Left hindlimb (tissue), 1 donor: ENCODE measurements at places on chromosomes 5 and 9.

DNA sequence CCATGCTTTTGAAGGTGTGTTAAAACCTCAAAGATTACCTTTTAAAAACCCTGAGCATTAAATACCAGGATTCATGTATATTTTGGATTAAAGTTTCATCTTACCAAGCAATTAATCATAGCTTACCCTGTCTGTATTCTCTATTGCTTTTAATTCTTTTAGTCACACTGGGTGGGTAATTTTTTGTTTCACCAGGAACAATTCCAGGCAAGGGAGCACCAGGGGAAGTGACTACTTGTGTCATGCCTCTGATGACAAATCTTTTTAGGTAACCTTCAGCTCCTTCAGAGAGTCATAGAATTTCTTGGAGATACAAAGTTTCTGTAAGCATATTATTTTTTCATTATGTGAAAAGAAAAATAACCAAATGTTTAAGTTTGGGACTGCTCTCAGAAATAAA, 33.4 kb upstream of the ANXA1 start:
- no peak for DNase-seq

DNA sequence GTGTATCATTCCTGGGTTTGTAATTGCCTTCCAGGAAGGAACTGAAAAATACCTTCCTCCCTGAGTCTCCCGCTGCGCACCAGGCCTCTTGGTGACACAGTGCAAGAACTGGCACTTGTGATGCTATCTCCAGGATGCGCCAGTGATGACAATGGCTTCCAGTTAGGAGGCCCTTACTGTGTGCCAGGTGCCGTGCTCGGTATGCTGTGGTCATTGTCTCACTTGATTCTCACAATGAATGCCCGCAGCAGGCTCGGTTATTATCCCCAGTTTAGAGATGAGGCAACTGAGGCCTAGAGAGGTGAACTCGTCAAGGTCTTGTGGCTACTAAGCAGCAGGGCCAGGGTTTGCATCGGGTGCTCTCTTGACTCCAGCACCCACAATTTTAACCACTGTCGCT, 31.5 kb upstream of the SLC2A8 start:
- DNase-seq: no peak

- DNase-seq: no peak
Measured at GRCh38 chr5:154485096-154485491, 7.1 kb upstream of the HAND1 start.

- DNase-seq: no peak
Measured at GRCh38 chr9:126755317-126755875, 49.4 kb upstream of the ZBTB43 start.

DNA sequence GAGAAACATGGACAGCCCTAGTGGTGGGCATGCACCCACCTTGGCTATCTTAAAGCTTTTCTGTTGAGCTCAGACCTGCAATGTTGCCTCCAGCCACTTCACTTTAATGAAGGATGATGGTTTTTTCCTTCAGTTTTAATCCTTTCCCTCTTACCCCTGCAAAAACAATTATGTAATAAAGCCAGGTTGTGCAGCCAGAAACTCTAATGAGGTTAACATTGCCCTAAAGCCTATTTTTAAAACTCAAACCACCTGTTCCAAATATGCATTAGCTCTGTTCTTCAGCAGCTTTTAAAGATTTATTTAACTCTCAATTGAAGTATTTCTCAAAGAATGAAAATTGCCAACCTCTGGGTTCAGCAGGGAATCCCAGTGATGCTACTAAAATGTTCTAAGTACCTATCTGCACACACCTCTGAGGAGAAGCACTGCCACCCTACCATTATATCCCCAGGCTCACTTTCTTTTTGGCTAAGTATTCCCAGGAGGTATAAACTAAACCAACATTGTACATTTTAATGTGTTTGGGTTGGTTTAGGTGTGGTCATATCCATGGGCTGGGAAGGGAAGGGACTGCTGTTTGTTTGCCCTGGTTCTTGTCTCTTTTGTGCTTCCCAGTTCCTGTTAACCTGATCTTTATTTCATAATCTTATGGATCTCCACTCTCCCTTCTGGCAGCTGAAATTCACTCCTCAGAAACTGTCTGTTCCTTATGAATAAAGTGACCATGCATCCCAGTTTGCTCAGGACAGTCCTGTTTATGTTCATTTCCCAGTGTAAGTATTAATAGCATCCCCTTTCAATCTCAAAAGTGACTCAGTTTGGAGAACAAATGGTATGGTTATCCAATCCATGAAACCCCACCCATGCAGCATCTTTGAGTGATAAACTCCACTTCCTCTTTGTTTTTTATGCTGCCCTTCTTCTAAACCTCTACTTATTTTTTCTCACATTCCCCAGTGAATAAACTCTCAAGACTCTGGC, 251.7 kb downstream of the RAB3C start:
- peak; percentile 39 for DNase-seq

DNA sequence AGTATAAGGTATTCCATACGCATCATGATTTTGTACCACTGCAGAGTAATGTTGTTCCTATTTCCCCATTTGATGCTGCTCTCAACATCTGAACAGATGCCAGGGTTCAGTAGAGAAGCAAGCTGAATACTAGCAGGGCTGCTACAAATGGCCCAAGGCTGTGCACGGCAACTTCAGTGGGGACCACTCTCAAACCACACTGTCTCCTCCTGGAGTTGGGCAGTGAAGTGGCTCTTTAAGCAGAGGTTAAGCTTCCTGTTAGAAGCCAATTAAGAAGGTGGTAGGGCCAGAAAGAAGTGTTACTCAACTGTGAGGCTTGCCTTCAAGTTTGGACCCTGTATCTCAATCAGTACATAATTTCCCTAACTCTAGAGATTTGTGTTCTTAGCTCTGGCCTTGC, 32.0 kb downstream of the TMEM245 start:
- no peak for DNase-seq

GRCh38 chr5:36496471-36496870, 109.9 kb upstream of the SLC1A3 start:
- no peak for DNase-seq

GRCh38 chr9:90124961-90125360, 517.7 kb downstream of the DIRAS2 start:
- peak; percentile 64 for DNase-seq

GRCh38 chr9:109476642-109477257, 21.4 kb downstream of the PTPN3 start:
- DNase-seq: no peak

DNA sequence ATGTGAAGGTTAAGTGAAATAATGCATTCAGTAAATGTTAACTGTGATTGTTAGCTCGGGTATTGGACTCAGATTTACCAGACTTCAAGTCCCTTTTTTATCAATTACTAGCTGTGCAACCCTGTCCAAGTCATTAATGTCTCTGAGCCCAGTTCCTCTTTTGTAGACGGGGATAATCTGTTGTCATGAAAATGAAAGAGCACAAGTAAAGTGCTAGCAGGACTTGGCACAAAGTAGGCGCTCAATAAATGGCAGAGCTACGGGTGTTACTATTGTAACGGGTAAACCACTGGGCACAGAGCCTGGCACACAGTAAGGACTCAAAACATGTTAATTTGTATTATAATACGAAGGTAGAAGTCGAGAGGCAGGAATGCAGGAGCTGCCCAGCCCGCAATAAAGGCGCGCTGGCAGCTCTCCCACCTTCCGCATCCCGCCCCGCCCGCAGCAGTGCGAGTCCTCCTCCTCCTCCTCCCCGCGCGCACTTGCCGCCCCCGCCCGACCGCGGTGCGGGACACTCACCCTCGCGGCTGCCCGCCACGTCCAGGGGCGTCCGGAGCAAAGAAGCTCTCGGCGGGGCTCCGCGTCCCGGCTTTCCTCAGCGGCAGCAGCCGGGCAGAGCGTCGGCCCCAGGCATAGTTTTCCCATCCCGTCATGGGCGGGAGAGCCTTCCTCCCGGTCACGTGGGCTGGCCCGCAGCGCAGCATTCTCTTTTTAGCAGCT, at the start of gene C1QTNF2:
Gene C1QTNF2, minus strand, starts transcription at position 637 of the 723 bp plus-strand sequence. CDS start 15,615 bp downstream, outside the sequence.
- peak; percentile 86 for DNase-seq

GRCh38 chr5:31113666-31114350, 79.7 kb upstream of the CDH6 start:
- DNase-seq: no peak

DNA sequence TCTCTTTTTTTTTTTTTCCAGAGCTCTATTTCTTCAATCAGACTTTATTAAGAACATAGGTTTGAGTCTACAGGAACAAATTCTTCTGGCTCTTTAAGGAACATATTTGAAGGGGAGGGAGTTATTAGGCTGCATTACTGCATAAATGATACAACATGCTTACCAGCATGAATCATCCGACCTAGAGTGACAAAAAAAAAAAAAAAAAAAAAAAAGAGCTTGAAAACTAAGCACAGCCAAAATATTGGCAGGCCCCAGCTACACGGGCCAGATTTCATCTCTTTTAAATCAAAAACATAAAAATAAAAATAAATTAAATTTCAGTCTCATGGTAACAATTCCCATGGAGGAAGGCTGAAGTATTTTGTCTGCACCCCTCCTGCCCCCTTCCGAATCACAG, 26.3 kb downstream of the MSX2 start:
- DNase-seq: no peak

DNA sequence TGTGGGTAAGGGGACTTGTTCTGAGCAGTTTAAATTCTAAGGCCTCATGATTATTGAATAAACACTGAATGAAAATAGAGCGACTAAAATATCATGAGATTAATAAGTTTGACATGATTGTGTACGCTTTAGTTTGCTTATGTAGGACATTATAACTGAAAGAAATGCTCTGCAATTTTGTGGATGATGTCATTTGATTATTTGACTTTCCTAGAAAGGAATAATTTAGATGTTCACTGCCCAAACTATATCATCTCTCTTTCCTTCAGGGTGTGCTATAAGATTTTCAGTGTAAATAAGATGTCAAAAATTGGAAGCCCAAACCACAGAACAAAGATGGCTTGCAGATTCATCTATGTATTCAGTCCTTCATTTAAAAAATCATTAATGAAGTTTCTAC, 115.7 kb upstream of the MTAP start:
- no peak for DNase-seq

GRCh38 chr5:72474516-72474915, 32.7 kb downstream of the ZNF366 start:
- no peak for DNase-seq

GRCh38 chr9:81266086-81266485, 423.3 kb downstream of the TLE1 start:
- DNase-seq: no peak

- no peak for DNase-seq
Measured at GRCh38 chr9:2427120-2427891, 194.3 kb upstream of the VLDLR start.

- DNase-seq: peak; percentile 31
Measured at GRCh38 chr9:104743376-104743985, 4.0 kb upstream of the NIPSNAP3A start.

DNA sequence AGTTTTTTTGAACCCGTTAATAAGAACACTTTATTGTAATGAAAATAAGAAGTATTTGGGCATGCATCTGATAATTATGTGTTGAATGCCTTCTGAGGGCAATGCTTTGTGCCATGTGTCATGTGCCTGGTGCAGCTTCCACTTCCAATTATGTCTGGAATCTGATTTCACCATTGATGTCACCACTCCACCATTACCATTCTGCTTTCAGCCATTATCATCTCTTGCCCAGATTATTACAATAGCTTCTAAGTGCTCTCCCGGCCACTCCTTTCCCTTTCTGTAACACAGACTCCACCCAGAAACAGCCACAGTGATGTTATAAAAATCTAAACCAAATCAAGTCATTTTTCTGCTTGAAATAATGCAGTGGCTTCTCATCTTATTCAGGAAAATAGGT, 171.7 kb downstream of the C9orf152 start:
- no peak for DNase-seq

DNA sequence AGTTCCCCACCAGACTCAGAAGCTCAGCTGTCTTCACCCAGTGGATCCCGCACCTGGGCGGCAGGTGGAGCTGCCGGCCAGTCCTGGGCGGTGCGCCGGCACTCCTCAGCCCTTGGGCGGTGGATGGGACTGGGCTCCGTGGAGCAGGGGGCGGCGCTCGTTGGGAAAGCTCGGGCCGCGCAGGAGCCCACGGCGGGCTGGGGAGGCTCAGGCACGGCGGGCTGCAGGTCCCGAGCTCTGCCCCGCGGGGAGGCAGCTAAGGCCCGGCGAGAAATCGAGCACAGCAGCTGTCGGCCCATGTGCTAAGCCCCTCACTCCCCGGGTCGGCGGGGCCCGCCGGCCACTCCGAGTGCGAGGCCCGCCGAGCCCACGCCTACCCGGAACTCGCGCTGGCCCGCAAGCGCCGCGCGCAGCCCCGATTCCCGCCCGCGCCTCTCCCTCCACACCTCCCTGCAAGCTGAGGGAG, 560.0 kb downstream of the BRINP1 start:
- DNase-seq: peak; percentile 24

DNA sequence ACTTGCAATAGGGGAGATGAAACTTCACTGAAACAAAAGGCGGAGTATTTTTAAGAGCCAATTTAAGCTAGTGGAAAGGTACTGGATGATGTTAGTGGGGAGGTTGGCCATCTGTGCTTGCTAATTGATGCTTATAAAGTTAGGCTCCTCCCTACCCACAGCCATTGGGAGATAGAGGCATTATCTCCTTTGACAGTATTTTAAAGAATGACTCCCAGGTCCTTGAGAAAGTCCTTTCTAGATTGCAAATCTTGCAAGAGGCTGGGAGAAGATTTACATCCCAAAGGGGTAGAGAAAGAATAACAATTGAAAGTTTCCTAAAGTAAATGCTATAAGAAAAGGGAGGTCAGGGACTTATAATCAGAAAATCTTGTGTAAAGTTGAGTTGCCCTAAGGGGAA, 282.6 kb downstream of the BRINP1 start:
- no peak for DNase-seq

DNA sequence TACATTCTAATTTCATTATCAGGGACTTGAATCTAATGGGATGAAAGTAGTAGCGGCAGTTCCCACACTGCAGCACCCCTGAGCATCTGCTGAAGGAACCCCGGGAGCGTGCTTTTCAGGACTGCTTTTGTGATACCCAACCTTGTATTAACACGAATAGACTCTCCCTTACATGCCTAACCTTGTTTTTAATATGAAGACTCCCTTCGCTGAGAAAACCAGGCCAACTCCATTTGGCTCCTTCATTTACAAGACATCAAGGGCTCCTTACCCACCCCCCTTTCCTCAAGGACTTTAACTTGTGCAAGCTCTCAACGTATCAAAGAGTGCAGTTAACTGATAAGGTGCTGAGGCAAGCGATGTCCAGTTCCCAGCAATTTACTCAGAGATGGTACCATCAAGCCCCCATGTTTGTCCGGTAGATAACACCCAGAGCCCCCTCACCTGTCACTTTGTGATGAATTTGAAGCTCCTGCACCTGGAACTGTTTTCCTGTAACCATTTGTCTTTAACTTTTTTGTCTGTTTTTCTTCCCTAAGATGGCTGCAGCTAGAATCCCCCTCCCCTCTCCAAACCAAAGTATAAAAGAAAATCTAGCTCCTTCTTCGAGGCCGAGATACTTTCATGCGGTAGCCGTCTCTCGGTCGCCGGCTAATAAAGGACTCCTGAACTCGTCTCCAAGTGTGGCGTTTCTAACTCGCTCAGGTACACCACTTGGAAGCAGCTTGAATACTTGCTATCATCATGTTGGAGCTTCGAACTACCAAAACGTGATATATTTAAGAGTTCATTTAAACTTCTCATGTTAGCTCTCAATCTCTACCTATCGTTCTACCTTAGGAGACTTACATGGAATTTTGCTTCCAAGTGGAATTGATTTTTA, 10.7 kb downstream of the HNRNPH1 start:
- DNase-seq: no peak

GRCh38 chr9:91075279-91075678, 273.7 kb downstream of the SYK start:
- DNase-seq: no peak

GRCh38 chr5:147763791-147764525, 18.6 kb downstream of the JAKMIP2 start:
- DNase-seq: no peak

GRCh38 chr5:149674686-149675085, 55.4 kb upstream of the PPARGC1B start:
- DNase-seq: no peak

- no peak for DNase-seq
Measured at GRCh38 chr5:23257656-23258055, 249.8 kb upstream of the PRDM9 start.
